ENCODE measurements at places on chromosomes 2 and 18.

DNA sequence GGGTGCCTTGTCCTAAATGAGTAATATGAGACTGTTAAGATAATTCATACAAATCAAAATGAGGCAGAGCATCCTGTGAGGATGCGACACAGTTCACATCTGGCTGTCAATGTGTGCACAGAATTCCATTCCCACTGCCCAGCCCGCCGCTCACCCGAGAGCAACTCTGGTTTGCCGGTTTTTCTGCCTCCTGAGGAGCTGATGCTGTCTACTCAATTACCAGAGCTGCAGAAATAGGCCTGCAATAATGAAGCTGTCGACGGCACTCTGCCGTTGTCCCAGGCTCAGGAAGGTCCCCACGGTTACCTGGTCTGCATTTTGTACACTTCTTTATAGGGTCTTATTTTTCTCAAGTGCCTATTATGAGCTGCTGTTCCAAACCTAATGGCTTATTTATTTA, 55.7 kb upstream of the LYPD1 start:
- no peak for DNase-seq

GRCh38 chr2:25109822-25110221, 58.6 kb downstream of the POMC start:
- DNase-seq: no peak

- no peak for DNase-seq
These were observed 88.0 kb downstream of the ACTR3 start for GRCh38 chr2:113977660-113978523.

DNA sequence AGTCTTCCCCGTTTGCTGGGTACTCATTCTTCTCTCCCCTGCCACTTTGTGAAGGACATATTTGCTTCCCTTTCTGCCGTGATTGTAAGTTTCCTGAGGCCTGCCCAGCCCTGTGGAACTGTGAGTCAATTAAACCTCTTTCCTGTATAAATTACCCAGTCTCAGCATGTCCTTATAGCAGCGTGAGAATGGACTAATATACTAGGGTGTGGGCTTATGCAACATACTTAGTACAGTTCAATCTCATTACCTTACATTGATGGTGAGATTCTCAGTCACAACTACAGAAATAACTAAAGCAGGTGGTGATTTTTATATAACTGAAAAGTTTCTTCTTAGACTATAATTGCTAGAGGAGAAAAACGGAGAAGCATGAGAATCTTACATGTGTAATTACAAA, 237.9 kb upstream of the MMADHC start:
- DNase-seq: no peak

DNA sequence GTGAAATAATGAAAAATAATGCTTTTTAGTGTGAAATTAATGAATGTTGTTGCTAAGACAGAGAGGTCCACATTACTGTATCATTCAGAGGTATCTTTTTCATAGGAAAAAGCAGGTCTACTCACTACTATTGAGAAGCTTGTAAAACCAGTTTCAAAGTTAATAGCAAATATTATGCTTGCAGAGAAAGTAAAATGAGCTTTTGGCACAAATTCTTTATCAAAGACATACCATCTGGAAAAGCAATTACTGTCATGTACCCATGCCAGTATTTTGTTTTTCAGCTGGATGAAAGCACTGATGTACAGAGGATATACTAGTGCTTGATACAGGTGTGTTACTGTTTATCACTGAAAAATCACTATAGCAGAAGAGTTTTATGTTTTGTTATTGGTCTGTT, 77.5 kb downstream of the NCOA1 start:
- DNase-seq: no peak

DNA sequence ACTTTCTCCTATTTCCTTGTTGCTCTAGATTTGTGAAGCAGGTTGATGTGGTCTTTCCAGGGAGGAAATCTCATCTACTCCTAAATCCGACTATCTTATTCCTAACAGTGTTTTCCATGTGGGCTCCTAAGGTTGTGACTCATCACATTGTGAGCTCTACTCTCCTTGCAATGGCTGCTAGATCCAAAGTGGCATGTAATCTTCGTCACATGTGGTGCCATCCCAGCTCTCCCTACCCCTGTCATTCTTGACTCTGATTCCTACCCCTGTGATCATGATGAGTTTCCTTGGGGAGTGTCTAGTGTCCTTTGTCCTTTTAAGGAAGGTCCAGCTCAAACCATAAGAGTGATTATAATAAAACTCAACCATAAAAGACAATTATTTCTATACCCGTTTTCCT, 47.3 kb upstream of the GULP1 start:
- no peak for DNase-seq

- no peak for DNase-seq
These were observed 161.3 kb downstream of the ZNF407 start for GRCh38 chr18:74758995-74759394.

- DNase-seq: no peak
These were observed 424.8 kb downstream of the HRH4 start for GRCh38 chr18:24885276-24885675.

GRCh38 chr2:101380376-101380775, 6.9 kb downstream of the CREG2 start:
- no peak for DNase-seq

GRCh38 chr18:11607906-11608305, 1.5 kb upstream of the SLC35G4 start:
- no peak for DNase-seq

DNA sequence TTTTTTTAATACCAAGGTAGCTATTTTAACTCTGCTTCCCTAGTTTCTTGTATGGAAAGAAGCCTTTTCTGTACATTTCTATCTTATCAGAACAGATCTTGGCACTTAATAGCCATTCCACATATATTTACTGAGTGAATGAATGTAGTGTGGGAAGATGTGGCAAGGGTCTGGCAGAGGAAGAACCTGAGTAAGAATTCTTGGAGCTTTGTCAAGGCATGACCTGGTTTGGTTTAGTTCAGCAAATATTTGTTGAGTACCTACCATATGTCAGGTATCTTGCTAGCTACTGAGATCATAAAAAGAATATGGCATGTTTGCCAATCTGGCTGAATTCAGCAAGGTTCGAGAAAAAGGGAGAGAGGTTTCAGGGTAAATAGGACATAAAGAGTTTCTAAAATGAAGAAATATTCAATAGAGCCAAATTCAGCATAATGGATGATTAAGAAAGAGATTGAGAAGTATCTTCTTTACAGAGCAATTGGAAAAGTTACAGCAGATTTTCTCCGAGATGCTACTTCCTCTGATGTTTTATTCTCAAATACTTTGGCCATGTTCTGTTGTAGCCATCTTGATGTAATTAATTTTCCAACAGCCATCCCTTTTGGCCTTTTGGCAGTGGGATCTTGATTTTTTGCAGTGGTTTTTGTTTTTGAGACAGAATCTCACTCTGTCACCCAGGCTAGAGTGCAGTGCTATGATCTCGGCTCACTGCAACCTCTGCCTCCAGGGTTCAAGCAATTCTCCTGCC, 21.7 kb upstream of the MEP1B start:
- no peak for DNase-seq

GRCh38 chr18:73352546-73352945, 484.8 kb upstream of the NETO1 start:
- DNase-seq: no peak

- DNase-seq: no peak
These were observed 44.4 kb upstream of the CCDC68 start for GRCh38 chr18:55003695-55004094.

DNA sequence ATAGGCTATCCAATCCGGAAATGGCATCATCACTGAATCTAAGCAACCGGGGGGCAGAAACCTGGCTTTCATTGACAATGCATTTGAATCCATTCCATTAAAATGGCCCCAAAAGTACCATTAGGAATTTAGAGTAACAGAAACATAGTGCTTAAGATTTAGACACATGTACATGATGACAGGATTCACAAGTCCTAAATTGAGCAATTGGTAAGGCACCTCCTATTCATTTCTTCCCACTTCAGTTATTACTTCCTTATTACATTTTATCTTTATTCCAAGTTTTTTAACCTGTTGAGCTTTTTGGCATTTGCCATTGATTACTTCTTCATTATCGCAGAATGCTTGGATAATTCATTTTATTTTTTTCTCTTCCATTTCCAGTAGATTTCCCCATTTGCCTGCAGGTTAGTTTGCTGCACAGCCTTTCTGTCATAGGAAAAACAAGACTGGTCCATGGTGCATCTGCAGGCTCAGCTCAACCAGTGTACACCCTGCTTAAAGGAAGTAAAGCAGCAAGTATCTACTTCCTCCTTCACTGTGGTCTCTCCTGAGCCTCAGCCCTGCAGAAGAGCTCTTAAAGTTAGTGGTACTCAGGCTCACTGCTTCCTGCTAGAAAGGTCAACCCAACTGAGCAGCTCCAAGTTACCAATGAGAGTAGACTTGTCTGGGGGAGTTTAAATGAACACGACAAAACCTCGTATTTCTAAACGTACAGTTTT, 89.2 kb downstream of the DOCK10 start:
- no peak for DNase-seq

- no peak for DNase-seq
These were observed 129.1 kb downstream of the TSN start for GRCh38 chr2:121884511-121884921.

GRCh38 chr2:98084869-98085238, 2.1 kb upstream of the VWA3B start:
- no peak for DNase-seq

DNA sequence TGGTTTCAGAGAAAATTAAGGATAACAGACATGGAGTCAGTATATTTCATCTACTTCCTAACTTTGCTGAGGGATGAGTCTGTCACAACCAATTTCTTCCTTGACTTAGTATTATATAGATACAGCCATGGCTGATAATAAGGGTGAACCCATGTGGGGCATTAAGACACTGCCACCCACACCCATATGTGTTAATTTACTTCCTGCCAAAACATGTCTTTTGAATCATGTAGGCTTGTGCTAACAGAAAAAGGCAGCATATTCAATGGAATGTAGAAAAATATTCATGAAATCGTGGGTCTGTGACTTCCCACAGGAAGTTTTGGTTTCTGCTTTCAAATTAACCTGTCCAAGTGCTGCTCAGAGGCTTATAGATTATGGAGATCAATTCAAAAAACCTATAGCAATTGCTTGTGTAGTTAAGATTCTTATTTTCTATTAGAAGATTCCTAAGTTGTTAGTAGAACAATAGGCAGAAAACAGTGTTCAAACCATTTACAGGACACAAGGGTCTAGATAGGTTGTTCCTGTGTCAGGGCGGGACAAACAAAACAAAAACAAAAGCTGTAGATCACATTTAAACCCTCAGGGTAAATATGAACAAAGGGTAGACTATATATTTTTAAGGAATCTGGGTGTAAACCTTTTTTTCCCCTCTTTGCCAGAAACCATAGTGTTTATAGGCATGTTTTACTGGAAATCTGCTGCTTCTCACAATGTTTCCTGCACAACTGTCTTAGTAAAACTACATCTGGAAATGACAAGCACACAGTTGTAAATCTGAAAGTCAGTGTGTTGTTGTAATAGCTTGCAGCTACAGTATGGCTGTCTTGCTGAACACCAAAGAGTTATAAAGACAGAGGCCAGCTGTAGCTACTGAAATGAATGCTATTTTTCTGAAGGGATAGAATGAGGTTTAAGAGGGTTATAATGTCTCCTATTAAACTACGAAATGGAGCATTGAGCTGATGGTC, 691.2 kb downstream of the EPHA4 start:
- DNase-seq: no peak

DNA sequence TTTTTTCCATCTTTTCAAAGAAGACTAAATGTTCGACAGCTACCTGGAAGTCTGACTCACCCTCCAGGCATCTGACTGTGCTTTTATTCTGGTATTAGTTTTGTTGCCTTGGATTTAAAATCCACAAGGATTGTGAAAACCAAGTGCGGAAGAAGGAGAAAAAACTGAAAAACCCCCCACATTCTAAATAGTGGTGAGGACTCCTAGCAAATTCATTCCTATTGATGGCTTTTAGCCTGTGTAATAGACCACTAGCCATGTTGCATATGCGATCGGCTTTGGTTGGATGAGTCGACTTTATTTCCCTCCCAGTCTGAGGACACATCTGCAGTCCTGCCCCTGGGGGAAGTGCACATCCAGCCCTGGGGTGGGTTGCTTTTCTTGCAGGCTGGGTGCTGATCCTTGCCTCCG, 16.9 kb downstream of the LDLRAD4 start:
- no peak for DNase-seq

- DNase-seq: no peak
These were observed 217.0 kb downstream of the MBD5 start for GRCh38 chr2:148237911-148238310.

DNA sequence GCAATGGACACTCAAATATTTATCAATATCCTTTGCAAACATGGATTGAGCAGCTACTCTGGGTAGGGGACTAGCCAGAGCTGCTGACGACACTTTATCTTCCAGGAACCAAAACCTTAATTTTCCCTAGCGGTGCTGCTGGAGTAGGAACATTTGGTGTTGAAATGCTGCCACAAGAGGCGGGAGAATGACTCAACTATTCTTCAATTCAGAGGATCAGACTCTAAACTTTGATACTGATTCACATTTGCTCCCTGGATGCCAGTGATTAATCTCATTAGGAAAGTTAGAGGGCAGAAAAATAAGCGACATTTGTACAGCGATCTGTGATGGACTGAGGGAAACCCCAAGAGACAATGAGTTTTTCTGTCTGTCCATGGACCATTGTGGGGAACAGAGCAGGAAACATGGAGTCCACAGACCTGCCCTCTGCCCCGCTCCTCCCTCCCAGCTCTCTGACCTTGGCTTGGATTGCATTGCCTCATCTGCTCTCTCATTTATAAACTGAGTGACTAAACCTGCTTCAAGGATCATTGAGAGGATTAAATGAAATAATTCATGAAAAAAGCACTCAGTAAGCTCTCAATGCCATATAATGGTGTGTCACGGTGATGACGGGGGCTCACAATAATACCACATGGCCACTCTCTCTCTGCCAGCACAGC, 12.6 kb upstream of the EPB41L3 start:
- DNase-seq: no peak
